WERI-Rb-1 (cell line): ENCODE measurements at places on chromosomes 4 and X.
A peak's percentile ranks its signal among the peaks of the same experiment; 100 is the strongest.

DNA sequence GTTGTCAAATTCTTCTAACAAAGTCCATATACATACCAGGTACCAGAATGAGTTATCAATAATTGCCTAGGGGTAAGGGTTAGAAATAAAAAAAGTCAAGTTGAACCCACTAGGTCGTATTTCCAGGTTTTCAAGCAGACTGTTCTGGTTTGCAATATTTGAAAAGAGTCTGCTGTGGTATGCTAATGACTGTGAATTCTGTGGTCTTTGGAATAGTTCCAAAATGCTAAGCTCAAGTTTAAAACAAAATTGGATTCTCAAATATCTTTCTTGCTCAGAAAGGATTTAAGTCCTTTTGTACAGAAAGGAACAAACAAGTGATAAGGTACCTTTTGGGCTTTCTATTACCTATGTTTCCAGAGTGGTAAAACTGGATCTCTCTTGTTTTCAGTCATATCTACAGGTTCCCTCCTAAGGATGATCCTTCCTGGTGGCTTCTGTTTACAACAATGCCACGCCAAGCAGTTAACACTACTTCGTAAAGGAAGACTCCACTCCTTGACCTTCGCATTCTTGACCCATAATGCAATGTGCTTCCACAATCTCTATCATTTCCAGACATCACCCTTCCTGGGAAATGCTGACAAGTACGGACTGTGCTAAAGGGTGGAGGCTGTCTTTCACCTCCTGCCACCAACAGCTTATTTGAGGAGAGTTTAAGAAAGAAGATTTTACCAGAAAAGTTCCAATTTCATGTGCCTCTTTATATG lies 531.7 kb upstream of the FTHL17 start:
- DNase-seq: no peak

- peak; percentile 72 for DNase-seq
These were observed 276.9 kb upstream of the TACR3 start for GRCh38 chr4:103996637-103997036.

DNA sequence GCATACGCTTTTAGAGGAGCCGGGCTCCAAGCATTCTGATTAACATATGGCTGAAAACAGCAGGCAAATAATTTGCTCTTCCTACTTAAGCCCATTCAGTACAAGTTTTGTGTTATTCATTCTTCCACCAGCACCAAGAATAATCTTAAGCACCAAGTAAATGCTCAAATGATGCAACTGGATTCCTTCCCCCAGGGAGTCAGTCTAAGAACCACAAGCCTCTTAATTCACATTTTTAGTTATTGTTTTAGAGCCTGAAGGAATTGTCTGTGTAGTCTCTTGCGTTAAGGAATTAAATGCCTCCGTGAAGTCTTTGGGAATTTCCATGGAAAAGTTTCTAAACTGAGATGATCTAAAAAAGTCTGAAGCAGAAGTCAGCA lies 61.5 kb upstream of the MAGEB2 start:
- DNase-seq: no peak

GRCh38 chr4:100295792-100296191 lies 105.5 kb upstream of the DDIT4L start:
- no peak for DNase-seq

GRCh38 chr4:6217716-6218381 lies 17.5 kb upstream of the JAKMIP1 start:
- DNase-seq: no peak

DNA sequence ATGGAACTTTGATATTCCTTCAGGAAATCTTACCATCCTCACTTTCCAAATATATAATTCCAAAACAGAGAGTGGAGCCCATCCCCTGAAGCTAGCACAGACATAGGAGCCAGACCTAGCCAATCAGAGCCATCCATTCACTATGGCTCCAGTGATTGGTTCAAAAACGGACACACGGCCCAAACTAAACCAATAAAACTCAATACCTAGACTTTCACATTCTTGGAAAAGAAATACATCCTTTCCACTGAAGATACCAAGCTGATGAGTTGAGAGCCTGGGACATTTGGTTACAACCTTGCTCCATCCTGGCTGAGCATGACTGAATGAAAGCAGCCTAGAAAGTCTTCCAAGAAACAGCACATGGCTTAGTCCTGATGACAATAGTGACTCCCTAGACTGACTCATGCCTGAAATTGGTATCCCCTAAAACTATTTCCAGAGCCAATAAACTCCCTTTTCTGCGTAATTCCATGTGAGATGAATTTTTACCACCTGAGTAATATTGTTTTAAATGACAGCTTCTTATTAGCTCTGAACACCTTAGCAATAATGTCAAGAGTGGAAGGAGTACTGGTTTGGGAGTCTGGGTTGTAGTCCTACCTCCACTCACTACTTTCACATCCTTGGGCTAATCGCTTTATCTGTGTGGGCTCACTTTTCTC lies 189.6 kb upstream of the LNX1 start:
- no peak for DNase-seq

DNA sequence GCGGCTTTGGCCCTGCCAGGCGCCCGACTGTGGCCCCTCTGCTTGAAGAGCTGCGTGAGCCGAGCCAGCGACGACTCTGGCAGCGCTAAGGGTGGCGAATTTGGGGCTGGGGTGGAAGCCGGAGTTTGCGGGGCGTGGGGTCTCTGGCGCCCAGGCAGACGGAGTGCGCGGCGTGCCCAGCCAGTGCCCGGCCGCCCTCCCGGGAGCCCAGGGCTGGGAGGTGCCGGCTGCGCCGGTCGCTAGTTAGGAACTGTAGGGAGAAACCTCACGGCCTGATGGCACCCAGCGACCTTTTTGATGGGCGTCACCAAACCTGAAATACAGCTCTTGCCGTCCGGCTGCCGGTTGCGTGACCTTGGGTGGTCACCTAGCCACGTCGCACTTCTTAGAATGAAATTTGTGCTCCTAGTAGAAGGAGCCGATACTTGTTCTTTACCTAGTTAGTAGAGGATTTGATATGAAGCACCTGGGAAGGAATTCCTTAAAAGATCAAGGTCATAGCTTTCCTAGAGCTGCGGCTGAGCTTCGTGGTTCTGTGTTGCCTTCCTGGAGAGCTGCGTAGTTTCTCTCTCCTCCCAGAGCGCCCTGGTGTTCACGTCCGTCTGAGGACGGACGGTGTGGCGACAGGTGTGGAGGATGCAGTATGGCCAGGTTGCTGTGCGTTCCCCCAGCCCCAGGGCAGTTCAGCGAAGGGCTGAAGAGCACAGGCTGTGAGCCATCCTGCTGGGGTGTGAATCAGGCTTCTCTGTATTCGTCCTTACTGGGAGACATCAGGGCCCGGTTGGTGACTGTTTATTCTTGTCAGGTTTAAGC lies 680 bp downstream of the MAEA start:
- no peak for DNase-seq
